Dermis microvascular lymphatic vessel endothelial cell (primary cell): ENCODE measurements at places on chromosomes 5 and 9.

- no peak for DNase-seq
Observed at GRCh38 chr9:2611961-2612360, 9.6 kb upstream of the VLDLR start.

DNA sequence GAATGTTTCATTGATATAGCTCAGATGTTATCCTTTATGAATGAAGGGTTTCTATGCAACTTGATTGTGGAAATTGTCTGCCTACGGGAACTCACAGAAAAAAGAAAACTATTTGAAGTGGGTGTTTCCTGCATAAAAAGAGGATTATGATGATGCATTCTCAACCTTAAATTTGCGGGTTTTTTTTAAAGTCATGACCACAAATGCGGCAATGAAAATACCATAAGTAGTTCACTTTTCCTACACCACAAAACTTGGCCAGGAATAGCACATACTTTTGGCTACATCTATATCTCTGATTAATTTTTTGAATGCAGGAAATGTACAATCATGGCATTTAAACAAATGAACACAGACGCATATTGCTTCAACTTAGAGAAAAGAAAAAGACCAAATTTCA is 754.7 kb downstream of the DTWD2 start:
- no peak for DNase-seq

DNA sequence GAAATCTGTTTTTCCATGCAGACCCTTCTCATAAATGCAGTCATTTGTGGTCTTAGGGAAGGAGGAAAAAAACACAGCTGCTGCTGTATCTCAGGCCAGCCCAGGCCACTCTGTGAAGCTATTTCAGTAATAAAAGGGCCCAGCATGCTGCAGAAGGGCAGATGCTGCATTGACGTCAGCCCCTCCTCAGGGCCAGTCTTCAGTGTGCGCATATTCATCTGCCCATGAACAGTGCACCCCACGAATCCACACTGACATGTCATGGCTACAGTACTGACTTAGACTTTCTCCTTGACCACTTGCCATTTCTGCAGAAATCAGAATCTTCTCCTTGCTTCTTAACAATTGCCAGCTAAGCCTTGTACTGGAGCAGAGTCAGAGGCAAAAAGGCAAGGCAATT is 304.7 kb downstream of the GABRG2 start:
- no peak for DNase-seq

DNA sequence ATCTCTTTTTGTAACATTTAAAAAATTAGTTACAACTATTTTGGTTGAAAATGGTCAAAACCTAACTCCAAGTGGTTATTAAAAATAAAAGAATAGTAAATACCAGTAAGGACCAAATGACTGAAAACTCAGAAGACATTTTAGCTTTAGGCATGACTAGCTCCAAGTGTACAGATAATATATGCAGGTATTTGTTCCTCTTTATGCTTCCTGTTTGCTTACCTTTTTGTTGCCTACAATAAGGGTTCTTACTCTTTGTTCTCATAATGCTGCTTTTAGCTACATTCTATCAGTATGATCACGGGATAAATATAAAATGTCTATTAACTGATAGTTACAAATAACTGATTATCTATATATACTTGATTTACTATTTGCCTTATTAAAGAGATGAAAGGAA is 259.6 kb downstream of the CDH12 start:
- no peak for DNase-seq

GRCh38 chr5:151257731-151258181 is 4.8 kb downstream of the GM2A start:
- DNase-seq: no peak

- DNase-seq: no peak
Observed at GRCh38 chr9:87818308-87818707, 64.4 kb upstream of the SPATA31E1 start.

- no peak for DNase-seq
Observed at GRCh38 chr9:7963026-7963425, 163.4 kb upstream of the DMAC1 start.

- DNase-seq: no peak
Observed at GRCh38 chr5:178273665-178274541, 41.3 kb upstream of the PHYKPL start.

DNA sequence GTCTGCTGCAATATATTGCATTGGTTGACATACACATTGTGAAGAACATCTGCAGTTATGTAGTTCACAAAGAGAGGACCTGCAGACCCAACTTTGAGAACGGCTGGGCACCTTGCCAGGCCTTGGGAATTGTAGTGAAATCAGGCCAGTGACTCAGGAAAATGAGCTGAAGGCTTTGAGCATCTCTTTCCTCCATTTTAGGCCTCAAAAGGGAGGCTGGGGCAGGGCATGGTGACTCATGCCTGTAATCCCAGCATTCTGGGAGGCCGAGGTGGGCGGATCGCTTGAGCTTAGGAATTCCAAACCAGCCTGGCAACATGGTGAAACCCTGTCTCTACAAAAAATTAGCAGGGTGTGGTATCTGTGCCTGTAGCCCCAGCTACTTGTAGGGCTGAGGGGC is 1.4 kb upstream of the IPPK start:
- peak; percentile 74 for DNase-seq

DNA sequence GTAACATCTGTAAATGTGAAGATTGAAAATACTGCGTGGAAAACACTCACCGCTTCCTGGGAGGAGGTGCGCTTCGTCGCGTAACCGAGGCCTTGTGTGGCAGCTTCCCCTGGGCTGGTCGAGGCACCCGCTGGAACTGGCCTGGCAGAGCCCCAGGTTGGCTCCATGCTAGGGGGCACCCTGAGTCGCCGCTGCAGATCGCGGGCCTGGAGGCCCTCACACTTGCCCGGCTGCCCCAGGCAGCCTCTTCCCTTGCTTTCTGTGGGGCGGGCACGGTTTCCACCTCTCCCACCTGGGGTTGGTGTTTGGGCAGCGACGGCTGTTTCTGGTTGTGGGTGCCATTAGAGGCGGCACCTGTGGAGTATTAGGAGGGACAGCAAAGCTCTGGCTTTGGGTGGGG is 852 bp downstream of the ZNF354C start:
- no peak for DNase-seq

DNA sequence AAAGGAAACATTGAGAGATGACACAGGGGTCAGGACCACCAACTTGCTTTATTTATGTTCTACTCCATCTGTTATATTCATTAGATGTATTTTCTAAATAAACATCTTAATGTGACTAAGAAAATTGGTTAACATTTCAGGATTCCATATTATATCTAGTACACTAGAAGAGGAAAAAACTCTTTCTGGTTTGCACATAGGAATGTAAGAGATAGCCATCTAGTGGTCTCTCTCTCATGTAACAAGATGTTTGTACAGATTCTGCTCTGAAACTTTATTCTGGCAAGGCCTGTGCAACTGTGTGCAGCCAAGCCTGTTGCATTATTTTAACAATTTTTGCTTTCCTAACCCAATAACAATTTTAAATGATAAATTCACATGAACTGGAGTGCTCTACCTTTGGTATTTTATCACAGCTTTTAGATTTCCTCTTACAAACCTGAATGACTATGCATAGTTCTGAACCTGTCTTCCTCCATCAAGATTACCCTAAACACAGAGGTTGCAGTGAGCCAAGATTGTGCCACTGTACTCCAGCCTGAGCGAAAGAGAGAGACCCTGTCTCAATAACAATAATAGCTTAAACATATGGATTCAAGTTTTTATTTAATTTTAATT is 148.2 kb downstream of the GIN1 start:
- peak; percentile 36 for DNase-seq

GRCh38 chr5:76691467-76692273 is 24.3 kb upstream of the F2R start:
- DNase-seq: no peak

DNA sequence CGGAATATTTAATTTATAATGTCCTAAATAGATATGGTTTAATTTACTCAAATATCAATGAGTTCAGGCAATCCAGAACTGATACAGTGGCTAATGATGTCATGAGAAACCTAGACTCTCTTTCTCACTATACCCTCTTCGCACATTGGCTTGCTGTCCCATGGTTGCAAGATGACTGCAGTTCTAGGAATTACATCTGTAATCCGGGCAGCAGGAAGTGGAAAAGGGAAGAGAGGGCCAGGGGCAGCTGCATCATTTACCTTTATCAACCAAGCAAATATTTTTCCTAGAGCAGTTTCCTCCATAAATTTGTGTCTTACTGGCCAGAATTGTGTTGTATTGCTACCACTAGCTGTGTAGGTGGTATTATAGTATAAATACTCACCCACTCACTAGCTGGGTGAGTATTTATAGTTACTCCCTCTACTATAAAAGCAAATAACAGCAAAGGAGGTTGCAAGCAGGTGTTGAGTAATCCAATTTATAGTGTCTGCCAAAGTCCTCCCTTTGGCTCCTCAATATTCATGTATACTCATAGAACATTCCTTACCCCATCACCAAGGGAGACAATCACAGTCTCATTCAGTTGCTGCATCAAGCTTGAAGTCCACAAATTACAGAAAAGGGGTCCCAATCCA is 168.8 kb downstream of the DROSHA start:
- no peak for DNase-seq

DNA sequence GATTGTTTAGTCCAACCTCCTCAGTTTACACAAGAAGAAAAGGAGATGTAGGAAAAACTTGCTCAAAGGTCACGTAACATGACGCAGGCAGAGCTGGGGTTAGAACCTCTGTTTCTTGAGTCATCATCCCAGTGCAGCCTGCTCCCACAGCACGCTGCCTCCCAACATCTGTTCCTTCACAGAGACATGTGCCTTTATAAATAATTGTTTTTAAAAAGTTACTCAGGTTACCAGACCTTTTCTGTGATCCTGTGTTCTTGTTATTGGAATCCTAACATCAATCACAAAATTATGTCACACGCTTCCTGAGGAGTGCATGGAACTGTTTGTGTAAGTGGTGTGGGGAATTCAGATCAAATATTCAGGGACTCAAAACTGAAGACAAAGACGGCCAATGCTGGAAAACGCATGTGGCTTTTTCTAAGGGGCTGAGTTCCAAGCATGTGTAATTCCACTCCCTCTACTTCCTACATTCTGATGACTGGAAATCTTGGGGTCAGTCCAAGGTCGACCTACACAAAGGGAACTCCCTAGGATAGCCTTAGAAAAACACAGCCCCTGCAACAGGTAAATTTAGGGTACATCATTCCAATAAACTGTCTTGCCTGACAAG is 184.3 kb downstream of the TSSK1B start:
- DNase-seq: no peak

GRCh38 chr5:104652271-104652861 is 1089.8 kb upstream of the NUDT12 start:
- no peak for DNase-seq

DNA sequence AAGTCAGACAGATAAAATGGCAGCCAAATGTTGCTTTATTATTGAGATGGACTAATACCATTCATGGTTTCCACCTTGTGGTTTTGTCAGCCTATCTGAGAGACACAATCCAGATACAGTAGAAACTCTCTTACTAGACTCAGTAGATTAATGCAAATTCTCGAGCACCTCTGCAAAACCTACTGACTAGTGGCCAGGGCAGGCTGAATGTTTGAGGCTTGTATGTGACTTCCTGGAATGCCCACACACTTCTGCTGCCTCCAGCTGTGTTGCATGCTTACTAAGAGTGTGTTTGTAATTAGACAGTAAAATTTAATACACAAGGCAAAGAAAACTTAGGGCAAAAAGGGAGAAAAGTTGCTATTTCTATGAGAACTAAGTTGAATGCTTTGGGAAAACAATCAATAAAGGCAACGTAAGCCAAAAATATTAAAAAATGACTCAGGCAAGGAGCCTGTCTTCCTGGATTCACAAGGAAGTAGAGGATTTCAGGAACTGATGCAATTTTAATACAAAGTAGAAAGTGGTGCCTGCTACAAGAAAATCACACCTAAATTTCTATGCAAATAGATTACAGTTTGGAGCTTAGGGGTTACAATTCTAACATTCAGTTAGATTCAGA is 30.2 kb upstream of the CCNG1 start:
- DNase-seq: no peak

- DNase-seq: no peak
Observed at GRCh38 chr5:180803181-180804128, 849 bp upstream of the MGAT1 start.

DNA sequence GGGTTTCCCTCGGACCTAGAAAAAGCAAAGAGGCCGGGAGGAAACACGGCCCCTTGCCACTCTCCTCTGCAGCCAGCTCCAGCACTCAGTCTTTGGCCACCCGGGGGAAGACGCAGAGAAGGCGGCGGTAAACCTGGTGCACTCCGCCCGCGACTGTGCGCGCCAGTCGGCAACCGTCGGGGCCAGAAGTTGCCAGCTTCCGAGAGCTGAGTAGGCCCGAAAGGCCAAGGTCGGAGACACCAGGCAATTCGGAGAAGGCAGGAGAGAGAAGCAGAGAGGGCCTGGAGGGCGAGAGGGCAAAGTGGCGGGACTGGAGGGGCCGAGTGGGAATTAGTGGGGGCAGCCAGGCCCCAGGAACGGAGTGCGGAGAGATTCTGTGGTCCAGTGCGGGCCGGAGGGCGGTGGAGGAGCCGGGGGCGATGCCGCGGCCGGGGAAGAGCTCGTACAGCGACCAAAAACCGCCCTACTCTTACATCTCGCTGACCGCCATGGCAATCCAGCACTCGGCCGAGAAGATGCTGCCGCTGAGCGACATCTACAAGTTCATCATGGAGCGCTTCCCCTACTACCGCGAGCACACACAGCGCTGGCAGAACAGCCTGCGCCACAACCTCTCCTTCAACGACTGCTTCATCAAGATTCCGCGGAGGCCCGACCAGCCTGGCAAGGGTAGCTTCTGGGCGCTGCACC is at the start of gene FOXB2:
TSS of gene FOXB2 (plus strand) at position 420 of the 690 bp plus-strand sequence. CDS start at position 420, 0 bp downstream.
- no peak for DNase-seq

DNA sequence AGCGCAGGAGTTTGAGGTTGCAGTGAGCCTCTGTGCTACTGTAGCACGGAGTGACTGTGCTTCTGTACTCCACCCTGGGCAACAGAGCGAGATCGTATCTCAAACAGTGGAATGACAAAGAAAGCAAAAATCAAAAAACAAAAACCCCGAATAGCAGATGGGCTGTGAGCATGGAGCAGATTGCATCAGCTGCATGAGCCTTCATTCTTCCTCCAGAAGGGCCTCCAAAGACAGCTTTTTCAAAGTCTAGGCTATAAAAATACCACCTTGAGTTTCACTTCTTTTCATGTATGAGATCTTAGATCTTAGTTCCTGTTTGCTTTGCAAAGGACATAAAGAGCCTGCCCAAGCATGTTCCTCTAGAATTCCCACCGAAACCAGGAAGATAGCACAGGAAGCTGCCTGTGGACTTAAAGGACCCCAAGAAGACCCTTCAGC is 15.0 kb upstream of the HSPB3 start:
- no peak for DNase-seq

DNA sequence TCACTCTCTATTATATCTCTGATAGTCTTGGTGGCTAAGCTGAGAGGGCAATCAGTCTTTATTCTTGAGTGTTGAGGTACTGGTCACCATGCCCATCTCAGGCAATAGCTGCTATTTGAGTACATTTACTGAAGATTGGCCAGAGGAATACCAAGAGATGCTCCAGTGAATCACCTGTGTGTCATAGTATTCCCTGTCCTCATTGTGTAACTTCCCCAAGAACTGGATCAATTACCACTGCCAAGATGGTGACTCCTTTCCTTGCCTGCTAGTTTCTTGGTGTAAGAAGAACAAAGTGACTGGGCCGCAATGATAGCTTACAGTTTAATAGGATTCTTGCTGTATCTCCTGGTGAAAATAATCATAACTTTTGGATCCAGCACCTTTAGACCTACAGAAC is 418.7 kb upstream of the KIF2A start:
- no peak for DNase-seq

GRCh38 chr5:95824747-95825146 is 2.2 kb upstream of the GLRX start:
- DNase-seq: no peak
